ENCODE measurements at places on chromosomes 4 and X.

DNA sequence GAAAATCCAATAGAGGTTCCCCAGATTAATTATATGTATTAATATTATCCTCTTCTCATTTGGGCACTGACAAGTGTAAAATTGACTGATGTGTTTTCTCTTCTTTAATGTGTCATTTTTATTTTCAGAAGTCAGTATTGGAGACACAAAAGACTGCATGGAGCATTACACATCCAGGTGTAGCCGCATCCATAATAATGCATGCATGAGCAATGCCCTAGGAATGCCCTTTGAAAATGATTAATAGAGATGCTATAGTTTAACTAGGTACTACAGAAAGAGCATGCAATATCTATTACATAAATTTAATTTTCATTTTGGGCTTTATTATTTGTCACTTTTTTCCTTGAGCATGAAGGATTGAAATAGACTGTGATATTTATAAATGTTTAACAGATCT is 509.9 kb downstream of the SPOCK3 start:
- DNase-seq = no peak

DNA sequence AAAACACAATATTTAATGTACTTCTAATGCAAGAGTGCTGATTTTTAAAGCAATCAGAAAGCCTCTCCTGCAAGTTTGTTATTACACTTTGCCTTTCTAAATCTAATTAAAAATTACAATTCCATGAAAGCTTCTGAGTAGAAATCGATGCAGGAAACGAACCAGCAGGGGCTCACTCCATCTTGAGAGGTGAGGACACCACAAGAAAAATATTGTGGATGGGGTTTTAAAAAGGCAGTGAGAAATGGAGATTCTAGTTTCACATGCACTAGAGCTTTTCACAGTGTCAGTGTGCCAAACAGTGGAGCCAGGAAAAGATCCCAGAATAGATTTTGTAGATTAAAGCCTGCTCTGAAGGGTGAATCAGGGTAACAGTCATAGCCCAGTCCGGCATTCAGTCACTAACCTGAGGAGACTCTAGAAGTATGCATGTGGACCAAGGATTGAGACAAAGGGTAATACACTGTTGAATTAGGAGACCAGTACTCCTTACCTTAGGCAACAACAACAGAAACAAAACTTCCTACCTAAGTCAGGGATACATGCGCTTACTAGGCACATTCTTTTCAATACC is 362.3 kb downstream of the NAF1 start:
- DNase-seq = no peak

GRCh38 chrX:130120321-130120731 is 10.0 kb upstream of the ELF4 start:
- DNase-seq = no peak

DNA sequence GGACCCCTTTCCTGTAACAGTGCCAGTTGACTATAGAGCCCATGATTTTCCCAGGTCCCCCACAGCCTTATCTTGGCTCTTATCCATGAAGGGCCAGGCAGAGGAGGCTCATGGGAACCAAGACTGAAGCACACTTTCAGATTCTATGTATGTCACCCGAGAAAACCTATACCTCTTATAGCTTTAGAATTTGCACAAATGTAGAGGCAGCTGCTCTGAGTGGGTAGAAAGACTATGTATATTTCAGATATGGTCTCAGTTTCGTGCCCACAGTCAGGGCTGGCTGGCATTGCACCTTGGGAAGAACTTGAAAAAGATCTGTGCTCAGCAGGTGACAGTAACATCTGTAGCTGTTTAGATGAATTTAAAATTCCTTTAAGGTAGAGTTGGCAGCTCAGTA is 8.3 kb upstream of the LNX1 start:
- DNase-seq = no peak

GRCh38 chr4:146269228-146269653 is 54.9 kb downstream of the REELD1 start:
- DNase-seq = no peak

DNA sequence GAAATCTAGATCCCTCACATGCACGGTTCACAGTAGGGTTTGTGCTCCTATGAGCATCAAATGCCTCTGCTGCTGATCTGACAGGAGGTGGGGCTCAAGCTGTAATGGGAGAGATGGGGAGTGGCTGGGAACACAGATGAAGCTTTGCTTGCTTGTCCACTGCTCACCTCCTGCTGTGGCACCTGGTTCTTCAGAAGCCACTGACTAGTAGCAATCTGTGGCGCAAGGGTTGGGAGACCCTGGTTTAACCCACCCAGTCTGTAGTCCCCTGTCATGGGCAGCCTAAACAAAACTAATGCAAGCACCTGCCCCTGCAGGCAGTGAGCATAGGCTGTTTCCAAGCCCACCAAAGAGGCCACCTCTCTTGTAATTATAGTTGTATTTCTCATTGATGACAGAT is 116.6 kb downstream of the SHOX start:
- DNase-seq = no peak

DNA sequence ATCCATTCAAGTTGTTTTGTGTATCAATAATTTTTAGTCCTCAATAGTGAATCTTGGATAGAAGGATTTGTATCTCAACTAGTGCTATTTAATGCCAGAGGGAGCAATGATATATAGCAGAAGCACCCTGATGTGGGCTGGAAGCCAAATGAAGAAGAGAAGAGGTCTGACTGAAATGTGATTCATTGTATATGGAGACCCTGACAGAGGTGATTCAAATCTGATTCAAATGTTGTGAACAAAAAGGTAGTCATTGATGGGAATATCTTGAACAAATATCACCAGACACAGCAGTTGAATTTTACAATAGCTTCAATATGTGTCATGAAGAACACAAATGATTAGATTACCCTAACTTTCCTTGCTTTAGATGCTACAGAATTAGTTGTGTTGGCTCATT is 27.5 kb upstream of the SULT1B1 start:
- no peak for DNase-seq

DNA sequence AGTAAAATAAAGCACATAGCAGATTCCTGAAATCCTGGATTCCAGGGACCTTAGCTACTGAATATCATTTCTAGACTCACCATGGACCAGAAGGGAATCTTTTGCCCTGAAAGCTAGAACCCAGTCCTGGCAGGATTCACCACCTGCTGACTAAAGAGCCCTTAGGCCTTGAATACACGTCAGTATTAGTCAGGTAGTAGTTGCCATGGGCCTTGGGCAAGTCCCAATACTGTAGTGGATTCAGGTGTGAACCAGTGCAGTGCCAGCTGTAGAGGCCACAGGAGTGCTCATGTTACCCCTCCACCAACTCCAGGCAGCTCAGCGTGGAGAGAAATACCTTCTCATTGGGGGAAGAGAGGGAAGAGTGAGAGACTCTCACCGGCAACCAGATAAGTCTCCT is 64.1 kb upstream of the UBQLN2 start:
- no peak for DNase-seq

DNA sequence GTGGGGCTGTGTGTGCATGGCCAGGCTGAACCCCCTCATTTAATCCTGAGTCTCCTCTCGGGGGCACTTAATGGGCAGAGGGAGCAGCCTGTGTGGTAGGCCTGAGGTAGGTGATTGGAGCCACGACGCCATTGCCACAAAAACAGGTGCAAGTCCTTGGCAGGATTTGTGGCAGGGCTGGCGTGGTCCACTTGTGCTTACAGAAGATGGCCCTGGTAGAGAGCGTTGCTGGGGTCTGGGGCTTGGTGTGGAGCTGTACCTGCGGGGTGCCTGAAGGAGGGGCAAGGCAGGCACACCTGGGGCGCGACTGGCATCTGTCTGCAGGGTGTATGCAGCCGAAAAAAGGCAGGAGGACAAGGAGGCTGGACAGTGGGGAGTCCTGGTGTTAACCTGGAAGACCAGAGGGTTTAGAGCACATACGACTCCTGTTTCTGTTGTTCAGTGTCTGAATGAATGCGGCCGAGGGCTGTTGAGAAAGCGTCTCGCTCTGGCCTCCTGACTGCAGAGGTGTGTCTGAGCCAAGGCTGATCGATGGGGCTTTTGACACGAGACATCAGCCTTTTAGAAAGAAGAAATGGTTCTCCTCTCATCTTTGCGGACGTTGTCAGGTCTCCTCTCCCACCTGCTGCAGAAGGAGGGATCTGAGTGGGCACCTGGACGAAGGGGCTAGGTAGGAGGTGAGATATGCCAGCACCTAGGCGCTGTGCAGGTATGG is 52.0 kb downstream of the TBC1D14 start:
- DNase-seq = no peak

DNA sequence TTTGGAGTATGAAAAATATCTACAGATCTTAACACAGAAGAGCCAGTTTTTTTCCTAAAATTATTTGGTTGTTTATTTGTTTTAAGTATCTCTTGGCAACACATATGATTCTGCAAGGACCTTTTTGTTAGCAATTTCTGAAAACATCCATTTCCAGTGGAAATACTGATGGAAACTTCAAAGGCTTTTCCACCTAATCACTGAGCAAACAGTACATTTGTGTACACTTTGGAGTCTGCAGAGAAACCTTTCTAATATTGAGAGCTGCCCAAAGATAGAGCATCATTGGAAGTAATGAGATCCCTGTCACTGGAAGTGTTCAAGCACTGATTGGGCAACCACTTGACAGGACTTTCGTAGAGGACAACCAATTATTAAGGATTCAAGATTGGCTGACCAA is 69.7 kb upstream of the TFDP3 start:
- DNase-seq = no peak

- no peak for DNase-seq
Measured at GRCh38 chr4:123236606-123237005, 160.0 kb upstream of the SPRY1 start.

DNA sequence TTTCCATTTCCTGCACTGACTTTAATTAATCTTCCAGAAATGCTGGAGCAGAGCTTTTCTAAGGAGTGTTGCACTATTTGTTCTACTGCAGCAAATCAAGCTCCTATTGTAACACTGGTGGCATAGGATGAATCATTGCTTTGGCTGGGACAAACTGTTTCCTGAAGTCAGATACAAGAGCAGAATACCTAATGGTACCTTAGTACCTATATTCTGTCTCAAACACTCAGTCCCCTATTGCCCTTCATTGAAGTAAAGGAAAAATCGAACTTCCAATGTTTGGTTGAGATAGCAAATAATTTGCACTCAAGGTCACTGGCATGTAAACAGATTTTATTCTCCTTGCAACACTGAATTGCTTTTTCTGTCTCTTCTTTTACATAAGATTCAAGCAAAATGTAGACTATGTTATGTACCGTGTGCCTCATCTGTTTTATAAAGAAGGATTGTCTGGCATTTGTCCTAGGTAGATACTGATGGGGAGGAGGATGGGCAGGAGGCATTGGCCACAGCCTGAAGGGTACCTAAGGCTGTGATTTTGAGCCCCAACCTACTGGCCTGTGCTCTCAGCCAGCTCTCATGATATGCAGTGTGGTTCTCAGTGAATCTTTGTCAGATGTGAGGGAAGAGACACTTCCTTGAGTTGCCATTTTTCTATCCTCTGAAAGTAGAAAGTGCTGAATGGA is 141.6 kb downstream of the AASDH start:
- DNase-seq = no peak

- DNase-seq = no peak
Measured at GRCh38 chr4:27635936-27636913, 775.6 kb downstream of the STIM2 start.

- no peak for DNase-seq
Measured at GRCh38 chr4:93351846-93352245, 476.7 kb upstream of the ATOH1 start.

DNA sequence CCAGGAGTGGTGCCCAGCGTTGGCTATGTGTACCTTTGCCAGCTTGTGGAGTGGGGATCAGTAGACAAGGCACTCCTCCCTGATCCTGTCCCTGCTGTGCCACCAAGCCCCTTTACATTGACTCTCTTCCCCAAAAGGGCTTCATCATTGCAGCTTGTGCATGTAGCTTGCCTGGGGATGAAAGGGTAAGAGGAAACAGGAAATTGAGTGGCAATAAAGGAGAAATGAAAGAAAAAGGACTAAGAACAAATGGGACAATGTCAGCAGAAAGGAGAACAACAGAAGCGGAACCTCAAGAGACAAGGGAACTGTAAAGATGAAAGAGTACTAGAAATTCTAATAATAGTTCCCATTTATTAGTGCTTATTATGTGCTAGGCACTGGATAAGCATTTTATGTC is 8.7 kb upstream of the IL13RA1 start:
- DNase-seq = no peak

DNA sequence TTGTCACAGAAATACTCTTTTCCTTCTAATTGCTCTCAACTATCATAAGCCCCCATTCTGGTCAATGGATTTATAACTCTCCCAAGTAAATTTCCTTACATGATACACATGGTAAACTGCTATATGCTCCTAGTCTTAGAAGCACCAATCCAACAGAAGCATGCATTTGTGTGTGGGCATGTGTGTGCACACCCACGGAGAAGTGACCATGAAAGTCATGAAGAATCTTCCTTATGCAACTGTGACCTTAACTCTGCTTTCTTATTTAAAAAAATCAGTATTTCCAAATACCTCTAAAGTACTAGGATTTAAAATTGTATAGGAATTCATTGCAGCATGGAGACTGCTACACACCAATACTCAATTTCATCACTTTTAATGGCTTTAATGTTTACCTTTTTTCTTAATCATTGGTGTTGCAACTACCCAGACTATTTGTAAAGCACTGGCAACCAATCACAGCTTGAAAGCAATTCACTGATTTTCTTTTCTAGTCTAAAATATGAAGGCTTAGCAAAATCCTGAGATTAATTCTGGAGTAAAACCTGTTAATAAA is 47.6 kb downstream of the MAML3 start:
- no peak for DNase-seq

GRCh38 chrX:56289449-56289848 is 57.3 kb downstream of the KLF8 start:
- no peak for DNase-seq

DNA sequence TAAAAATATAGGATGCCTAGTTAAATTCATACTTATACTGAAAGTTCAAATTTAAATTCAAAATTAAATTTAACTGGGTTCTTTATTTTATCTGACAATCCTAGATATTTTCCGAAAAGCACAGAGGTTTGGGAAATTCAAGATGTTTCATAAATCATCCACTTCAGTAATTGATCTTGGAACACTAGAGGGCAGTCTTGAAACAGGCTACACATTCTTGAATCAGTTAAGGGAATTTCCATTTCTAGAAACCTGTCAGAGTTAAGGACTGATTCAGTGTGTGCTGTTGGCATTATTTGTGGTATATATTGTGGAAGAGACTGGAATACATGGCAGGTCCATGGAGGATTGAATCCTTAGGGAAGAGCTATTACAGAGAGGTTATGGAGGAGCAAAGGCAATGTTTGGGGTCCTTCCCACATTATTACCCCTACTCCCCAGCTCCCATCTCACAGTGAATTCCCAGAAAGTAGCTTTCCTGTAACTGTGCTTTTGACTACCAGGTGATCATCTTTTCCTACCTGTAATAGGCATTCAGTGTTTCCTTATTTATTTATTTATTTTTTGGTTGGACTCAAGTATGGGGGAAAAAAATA is 92.9 kb downstream of the EGF start:
- DNase-seq = no peak

DNA sequence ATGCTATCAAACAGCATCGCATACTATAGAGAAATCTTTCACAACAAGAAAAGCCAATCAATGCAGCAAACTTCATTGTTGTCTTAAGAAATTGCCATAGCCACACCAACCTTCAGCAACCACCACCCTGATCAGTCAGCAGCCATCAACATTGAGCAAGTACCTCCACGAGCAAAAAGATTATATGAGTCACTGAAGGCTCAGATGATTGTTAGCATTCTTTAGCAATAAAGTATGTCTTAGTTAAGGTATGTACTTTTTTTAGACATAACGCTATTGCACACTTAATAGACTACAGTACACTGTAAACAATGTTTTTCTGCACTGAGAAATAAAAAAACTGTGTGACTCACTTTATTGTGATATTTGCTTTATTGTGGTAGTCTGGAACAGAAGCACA is 37.8 kb upstream of the FUNDC1 start:
- no peak for DNase-seq

Measured in activated CD4-positive, CD25-positive, alpha-beta regulatory T cell (primary cell).